ENCODE measurements at places on chromosomes 12 and 14.

DNA sequence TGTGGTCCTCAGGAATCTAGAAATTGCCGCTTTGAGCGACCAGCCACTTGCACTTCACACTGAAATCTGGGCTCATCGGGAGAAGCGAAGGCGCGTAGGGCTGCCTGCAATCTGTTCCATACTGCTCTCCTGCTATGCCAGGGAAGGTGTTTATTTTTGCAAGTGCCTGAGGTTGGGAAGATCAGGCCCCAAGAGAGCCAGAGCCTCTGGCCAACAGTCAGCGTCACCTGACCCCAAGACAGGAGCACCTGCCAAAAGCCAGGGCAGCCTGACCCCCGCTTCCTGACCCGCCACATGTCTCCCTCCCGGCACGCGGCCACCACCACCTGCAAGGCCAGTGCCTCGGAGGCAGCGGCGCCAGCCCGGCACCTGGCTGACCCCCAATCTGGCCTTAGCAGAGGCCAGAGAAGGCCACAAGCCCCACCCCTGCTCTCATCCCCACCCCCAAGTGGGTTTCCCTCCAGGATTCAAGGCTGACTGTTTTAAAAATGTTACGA, 94.4 kb downstream of the CHGA start:
- no peak for DNase-seq

GRCh38 chr14:87896393-87897380, 96.3 kb downstream of the GALC start:
- peak; percentile 32 for DNase-seq

- DNase-seq = no peak
These were observed 96.1 kb downstream of the SCN8A start for GRCh38 chr12:51687177-51687576.

DNA sequence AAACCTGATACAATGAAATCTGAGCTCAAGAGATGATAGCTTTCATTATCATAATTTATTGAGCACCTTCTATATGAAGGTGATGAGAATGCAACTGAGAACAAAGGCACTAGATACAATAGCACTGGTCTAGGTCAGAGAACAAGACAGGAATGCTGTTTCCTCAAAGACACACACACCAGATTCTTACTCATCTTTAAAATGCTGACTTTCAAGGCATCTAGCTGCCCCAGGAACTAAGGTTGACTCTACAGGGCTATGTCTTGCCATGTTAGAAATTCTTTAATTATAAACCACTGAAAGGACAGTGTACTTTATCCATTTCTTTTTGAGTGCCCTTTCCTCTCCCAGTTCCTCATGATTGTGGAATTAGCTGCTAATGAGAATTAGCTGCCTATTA, 195.4 kb upstream of the RMST start:
- no peak for DNase-seq

DNA sequence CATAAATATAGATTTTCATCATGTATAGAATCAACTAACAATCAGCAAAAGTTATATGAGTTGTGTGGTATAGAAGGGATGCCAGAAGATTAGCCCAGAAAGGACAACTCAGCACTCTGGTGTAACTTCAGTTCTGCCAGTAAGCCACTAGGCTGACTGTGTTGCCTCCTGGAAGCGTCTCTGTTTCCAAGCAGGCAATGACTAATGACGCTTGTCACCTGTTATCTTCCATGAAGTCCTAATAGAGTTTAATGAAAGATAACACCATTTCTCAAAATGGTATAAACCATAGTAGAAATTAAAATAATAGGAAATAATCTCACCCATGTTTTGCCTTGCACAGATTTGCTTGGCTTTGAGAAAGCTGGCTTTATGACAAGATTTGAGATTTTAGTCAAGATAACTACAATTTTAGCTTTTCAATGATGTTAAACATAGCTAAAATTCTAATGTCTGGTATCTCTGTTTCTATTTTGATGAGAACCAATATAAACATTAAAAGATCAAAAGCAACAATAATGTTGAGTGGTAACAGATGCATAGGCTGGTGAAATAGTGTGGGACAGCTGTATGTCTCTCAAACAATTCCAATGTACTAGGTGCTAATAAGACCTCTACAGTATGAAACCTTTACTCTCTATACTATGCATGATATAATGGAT, 9.0 kb upstream of the RNU6-7 start:
- DNase-seq = no peak

DNA sequence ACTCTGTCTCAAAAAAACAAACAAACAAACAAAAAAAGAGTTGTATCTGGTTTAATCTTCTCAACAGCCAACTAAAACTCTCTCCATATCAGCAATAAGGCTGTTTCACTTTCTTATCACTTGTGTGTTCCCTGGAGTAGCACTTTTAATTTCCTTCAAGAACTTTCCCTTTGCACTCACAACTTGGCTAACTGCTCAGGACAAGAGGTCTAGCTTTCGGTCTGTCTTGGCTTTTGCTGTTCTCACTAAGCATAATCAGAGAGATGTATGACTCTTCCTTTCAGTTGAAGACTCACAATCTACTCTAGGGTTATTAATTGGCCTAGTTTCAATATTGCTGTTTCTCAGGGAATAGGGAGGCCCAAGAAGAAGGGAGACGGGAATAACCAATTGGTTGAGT, 12.3 kb downstream of the NEMP1 start:
- DNase-seq = no peak

DNA sequence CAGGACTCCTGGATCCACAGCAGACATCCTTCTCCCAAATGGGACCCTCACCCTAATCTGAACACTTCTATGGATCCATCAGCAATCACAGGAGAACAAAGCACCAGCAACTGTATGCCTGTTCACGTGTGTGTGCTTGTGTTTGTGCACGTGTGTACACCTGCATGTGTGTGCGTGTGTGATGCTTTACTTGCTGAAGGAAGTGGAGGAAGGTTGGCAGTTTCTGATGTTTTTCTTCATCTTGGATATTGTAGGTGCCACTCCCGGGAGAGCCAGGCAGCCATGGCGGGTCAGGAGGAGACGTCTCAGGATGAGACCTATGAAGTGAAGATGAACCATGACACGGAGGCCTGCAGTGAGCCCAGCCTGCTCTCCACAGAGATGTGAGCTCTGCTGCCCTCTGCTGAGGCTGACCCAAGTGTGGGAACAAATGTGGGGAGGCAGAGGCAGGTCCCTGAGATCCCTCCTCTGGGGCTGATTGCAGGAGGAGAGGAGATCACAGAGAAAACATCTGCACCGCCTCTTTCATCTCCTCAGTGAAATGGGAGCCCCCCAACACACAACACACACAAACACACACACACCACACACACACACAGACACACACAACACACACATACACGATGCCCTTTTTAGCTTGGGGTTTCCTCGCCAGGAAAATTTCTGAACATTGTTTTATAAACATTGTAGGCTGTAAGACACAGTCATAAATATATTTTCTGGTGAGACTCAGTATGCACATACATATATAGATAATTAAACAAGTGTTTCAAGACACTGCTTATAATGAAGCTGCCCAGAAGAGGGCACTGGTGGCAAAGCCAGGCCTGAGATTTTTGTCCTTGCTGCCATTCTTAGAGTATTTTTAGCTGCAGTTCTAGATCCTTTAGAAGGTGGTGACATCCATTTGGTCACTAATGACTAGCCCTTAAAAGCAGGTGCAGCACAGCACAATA, 112.2 kb upstream of the FKBP4 start:
- DNase-seq = peak; percentile 54

GRCh38 chr12:24054416-24054815, 104.9 kb upstream of the SOX5 start:
- DNase-seq = no peak

- DNase-seq = no peak
These were observed 82.1 kb downstream of the ZFP36L1 start for GRCh38 chr14:68710776-68711175.

- no peak for DNase-seq
These were observed 195.5 kb upstream of the DAAM1 start for GRCh38 chr14:58992935-58993334.

GRCh38 chr12:93393425-93393824, 15.7 kb downstream of the NUDT4 start:
- DNase-seq = no peak

GRCh38 chr14:68941820-68942219, 37.3 kb downstream of the ACTN1 start:
- no peak for DNase-seq

DNA sequence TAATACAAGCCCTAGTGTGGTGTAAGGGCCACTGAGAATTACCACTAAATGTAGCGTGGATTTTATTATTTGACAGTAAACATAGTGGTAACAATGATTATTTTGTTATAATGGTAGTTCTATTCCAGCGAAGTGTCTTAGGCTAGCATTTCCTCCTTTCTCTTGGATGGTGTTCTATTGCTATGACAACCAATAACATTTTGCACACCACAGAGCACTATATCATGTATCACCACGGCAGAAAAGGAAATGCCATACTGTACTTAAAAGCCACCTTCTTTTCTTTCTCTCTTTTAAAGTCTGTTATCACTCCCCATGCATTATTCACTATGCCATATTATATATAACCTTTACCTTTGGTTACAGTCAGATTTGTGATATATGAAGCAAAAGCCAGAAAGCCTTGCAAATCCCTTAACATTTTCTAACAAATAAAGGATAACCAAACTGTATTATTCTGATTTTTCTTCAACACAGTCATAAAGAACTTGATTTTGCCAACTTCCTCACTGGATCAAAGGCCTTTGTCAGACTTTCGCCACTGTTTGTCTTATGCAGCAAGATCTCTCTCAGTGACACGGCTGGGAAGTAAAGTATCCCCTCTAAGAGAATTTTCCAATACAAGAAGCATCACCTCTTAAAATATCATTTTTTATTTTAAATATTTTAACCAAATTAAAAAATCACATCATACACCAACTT, 195.8 kb downstream of the FOXN3 start:
- DNase-seq = no peak

GRCh38 chr14:53638966-53639365, 317.7 kb downstream of the BMP4 start:
- no peak for DNase-seq

DNA sequence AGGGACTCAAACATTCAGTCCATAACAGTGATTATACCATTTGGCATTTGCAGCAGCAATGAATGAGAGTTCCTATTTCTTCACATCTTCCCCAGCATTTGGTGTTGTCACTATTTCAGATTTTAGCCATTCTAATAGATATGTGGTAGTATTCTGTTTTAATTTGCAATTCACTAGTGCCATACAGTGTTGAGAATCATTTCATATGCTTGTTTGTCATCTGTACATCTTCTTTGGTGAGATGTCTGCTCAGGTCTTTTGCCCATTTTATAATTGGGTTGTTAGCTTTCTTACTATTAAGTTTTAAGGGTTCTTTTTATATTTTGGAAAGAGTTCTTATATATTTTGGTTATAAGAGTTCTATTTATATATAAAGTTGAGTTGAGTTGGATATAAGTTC, 276.5 kb downstream of the FUT8 start:
- DNase-seq = no peak

DNA sequence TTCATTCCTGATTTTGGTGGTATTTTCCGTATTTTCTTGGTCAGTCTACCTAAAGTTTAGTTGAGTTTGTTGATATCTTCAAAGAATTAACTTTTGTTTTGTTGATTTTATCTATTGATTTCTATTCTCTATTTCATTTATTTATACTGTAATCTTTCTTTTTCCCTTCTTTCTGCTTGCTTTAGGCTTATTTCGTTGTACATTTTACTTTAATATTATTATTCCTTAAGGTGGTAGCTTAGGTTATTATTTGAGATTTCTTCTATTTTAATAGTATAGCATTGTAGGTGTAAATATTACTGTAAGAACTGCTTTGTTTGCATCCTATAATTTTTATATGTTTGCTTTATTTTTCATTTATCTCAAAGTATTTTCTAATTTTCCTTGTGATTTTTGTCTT, 21.4 kb upstream of the KLRF1 start:
- no peak for DNase-seq

- no peak for DNase-seq
These were observed 59.5 kb downstream of the VEZT start for GRCh38 chr12:95277139-95277538.

- peak; percentile 12 for DNase-seq
These were observed 17.1 kb downstream of the BCAT1 start for GRCh38 chr12:24931666-24932405.

DNA sequence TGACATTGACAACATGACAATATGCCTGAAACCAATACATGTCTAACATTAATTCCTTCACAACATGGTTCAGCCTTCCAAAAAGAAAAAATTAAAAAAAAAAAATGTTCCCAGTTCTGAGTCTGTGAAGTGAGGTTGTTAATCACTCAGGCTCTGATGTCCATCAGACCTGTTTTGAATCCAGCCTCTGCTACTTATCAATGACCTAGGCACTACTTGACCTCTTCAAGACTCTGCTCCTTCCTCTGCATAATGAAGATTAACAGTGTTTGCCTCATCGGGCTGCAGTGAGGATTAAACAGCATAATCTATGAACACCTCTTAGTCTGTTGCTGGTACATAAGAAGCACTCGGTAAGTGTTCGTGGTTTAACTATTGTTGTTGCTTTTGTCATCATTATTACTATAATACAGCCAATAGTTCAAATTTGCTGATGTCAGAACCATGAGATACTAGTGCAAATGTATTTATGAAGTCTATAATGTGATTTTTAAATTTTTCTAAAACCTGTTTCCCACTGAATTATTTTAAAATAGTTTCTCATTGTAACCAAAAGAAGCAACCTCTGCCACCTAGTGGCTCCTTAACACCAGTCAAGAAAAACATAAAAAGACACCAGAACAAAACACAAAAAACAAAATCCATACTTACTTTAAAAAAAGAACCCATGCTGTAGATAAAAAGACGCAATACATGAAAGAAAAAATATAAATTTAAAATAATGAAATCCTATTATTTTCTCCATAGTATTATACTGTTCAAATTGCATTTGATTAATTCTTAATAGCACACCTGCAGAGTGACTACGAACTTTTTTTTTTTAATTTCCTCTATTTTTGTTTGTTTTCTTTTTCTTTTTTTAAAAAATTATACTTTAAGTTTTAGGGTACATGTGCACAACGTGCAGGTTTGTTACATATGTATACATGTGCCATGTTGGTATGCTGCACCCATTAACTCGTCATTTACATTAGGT, 20.3 kb upstream of the TMX1 start:
- no peak for DNase-seq

DNA sequence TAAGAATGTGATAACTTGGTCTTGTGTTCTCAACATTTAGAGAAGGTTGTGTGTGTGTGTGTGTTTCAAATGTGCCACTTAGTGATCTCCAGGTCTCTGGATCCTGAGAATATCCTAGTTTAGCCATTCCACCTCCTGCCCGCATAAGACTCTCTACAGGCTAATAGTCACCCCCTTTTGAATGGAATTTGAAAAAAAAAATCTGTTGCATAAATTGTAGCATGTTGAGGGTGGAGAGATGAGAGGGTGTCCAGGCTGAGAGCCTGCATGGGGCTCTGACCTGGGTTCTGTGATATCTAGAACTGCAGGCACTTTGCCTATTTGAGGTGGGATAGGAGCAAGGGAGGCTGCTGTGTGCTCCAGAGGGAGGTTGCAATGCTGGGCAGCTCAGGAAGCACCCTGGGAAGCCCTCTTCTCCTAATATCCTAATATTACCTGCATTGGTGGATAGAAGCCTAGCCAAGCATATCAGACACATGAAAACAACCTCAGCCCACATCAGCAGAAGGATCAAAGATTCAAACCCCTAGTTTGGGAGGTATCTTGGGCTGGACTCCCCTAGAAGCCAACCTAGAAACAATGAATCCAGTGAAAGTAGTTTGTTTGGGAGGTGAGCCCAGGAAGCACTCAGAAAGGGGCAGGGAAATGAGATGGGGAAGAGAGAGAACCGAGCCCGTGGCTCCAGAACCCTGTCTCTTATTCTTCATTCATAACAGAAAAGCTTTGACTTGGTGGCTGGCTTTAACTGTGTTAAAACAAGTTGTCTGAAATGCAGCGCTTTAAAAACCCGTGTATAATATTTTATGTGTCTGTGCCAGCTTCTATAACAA, 35.6 kb upstream of the RBM19 start:
- DNase-seq = no peak

GRCh38 chr12:102896067-102896466, 21.0 kb downstream of the PAH start:
- no peak for DNase-seq
